AG10803 (cell line): ENCODE measurements at places on chromosomes 16 and 17.

DNA sequence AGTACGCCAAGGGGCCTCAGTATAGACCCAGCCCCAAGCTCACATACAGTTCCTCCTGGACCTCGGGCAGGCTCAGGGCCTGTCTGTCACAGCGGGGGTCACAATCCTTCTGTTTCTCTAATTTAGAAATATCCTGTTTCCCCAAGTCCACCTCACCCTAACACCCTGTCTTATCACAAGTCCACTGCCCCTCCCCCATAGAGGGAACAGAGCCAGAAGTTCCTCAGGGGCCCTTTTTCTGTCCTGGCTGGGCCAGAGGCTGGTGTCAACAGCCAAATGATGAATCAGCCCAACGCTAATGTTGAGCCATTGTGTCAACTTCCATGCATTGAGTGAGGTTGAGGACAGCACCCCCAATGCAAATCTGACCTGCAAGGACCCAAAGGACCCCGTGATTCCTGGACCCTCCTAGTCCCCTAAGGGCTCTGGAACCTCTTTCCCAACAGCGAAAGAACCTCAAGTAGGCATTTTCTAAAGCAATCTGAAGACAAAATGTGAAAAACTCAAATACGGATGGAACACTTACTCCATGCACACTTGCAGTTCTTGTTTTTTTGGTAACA lies 58.6 kb downstream of the PECAM1 start:
- DNase-seq: no peak

DNA sequence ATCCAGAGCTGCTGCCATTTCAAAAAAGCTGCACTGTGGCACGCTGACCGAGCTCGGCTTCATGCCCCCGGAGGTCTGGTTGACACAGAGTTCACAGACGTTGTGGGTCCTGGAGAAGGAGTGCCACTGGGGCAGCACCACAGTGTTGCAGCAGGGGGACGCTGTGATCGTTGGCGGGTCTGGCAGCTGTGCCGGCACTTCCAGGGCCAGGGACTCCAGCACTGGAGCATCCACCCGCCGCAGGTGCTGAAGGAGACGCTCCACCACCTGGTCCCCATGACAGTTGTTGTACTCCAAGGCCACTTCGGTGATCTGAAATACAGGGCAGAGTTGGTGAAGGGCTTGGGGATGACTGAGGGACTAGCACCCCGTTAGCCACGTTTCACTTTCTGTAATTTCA lies 23.5 kb downstream of the SNN start:
- no peak for DNase-seq

DNA sequence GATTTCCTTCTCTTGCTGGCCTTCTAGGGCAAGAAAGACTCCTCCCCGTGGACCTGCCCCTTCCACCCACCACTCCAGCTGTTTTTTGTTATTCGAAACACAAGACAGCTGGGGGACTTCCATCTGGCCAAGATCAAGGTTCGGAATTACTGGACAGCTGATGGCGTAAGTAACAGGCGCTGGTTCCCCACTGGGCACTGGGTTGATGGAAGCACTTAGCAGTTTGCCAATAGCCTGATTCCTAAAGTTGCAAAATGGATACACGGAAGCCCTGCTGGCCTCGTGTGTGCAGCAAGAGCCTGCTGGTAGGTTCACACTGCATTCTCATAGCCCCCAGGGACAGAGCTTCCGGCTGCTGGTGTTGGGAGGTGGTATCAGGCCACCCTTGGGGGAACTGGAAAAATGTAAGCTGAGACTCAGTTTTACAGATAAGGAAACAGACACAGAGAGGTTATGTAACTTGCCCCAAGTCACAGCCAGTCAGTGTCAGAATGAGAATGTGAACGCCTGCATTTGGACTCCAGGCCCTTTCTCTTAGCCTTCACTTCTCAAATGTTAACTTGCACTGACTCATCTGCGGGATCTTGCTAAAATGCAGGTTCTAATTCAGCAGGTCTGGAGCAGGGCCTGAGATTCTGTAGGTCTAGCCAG lies 171.7 kb downstream of the KATNIP start:
- peak; percentile 97 for DNase-seq

DNA sequence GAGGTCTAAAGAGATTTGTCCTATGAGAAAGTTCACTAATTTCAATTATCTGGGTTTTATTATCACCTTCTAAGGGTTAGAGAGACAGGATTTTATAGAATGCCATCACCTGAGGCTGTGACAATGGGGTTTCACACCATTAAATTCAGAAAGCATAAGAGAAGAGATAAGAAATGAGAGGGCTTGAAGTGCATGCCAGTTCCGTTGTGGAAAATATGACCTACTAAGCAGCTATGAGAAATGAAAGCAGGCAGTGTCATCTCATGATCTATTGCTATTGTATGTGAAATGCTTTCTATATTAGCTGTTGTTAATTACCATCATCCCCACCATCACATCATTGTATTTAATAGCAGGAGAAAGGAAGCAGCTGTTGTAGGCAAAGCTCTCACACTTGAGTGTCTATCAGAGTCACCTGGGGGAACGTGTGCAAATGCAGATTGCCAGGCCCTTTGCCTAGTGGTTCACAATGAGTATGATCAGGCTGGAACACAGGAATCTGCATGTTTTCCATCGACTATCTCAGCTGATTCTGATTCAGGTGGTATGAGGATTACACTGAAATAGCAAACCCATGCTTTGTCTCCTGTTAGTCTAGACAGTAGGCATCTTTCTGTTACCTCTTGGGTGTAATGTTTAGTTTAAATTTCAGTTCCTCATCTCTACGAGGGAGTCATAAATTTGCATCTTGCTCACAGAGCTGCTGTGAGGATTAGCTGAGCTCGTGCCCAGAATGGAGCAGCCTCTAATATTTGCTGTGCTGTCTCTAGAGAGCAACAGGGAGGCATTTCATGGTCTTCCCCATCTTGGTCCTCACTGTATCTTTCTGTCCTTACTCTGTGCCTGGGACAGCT lies 256.4 kb downstream of the CDH13 start:
- DNase-seq: no peak

- DNase-seq: no peak
Measured at GRCh38 chr17:13293421-13293820, 275.6 kb upstream of the ELAC2 start.

GRCh38 chr17:50640686-50641351 lies 6.1 kb downstream of the ABCC3 start:
- no peak for DNase-seq

DNA sequence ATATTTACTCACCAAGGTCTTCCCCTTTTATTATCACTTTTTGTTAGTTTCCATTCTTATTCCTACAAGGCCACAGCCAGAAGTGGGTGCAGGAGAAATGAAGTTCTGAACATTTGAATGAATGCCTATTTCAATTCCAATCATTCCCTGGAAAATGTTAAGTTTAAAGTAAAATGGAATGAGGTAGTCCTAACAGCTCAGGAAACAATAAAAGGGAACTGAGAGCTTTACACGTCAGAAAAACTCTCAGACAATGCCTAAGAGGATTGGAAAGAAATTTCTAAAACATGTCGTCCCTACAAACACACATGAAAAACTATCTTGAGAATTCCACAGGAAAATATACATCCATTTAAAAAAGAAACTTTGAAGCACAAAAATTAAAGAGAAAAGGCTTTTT lies 238.8 kb downstream of the STX8 start:
- DNase-seq: no peak

DNA sequence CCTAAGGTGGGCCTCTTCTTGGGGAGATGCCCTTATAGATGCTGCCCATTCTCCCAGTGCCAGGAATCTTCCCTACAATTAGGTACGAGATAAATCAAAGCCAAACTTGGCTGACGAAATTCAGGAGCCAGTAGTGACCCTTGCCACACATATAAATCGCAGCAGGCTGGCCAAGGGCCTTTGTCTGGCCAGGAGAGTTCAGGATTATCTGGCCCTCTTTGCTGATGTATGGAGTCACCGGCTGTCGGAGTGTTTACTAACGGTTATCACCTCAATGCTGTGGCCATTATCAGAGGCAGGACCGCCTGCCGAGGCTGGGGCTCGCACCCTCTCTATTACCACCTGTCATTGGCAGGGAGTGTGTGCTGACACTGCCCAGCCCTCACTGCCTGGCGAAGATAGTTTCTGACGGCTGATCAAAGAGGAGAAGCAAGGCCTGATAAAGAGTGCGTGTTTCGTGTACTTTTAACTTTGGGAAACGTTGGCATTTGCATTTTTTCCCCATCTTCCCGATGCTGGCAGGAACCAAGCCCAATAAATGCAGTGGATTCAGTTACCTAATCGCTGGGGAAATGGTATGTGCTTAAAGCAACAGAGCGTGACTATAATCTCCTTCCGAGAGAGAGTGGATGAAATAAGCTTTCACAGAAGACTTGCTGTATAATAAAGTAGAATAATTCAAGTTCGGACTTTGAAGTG lies 32.8 kb upstream of the TBX2 start:
- DNase-seq: no peak

GRCh38 chr16:3690470-3690928 lies 26.8 kb downstream of the TRAP1 start:
- peak; percentile 95 for DNase-seq

- peak; percentile 21 for DNase-seq
Measured at GRCh38 chr16:50071075-50071671, 5.4 kb downstream of the HEATR3 start.

DNA sequence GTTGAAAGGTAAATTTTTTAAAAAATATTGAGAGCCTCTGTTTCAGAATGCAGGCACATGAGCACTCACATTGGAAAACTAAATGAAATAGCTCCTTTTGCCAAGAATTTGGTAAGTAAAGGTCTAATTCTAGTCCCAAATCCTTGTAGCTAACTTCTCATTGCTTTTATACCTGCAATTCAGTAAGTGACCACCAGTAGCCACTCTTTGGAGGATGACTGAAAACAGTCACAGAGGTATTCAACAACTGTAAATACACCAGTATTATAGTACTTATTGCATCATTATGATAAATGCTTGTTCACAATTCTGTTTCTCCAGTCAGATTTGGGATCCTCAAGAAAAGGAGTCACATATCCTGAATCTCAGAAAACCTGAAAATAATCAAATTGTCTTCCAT lies 562.4 kb upstream of the CDH11 start:
- DNase-seq: no peak

DNA sequence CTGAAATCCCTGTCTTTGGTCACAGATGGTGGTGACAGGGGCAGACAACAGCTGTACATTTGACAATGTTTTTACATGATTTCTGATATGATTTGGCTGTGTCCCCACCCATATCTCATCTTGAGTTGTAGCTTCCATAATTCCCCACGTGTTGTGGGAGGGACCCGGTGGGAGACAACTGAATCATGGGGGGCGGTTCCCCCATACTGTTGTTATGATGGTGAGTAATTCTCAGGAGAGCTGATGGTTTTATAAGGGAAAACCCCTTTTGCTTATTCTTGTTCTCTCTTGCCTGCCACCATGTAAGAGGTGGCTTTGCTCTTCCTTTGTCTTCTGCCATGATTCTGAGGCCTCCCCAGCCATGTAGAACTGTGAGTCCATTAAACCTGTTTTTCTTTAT lies 353.9 kb downstream of the CPPED1 start:
- DNase-seq: no peak

DNA sequence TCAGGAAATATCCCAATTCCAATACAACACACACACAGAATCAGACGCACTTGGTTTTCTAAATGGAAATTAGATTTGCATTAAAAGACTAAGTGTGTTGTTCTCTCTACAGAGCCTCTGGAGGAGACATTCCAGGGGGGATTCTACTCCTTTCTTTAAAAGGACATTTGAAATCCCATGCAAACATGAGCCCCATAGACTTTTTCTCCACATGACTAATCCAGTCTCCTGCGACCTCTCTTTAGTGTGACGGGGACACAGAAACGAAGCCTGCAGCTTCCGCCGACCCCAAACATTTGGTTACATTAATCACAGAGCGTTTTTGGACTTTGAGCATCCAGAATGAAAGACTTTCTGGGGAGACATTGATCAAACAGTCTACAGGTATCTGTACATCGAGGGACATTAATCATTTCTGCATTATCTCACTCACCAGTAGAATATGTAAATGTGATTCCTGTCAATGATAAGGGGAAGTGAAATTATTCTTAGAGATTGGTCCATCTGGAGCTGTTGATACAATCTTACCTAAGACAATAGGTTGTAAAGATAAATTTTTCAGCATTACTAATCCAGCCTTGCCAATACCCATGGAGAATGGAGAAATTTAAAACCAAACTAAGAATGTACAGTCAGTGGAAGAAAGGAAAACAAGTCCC lies 103.4 kb upstream of the IRX3 start:
- no peak for DNase-seq

GRCh38 chr16:50671644-50672260 lies 9.4 kb downstream of the SNX20 start:
- no peak for DNase-seq

GRCh38 chr17:21379080-21379711 lies 3.0 kb downstream of the KCNJ12 start:
- DNase-seq: no peak

DNA sequence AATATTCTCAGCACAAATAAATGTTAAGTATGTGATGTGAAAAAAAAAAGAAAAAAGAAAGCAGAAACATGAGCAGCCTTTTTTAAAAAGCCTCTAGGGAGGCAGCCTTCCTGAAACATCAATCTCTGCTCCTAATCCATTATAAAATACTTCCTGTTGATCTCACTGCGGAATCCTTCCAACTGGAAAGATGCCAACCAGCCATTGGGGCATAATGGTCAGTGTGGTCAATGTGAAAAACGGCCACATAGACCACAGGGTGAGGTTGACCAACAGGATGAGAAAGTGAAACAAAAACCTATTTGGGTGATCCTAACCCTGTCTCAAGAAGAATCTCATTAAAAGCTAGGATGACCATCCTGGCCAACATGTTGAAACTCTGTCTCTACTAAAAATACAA lies 26.1 kb upstream of the ABCA8 start:
- DNase-seq: peak; percentile 81
